ENCODE measurements at places on chromosomes 3 and 15. TPM values are rescaled to one million over a fixed set of nuclear protein-coding genes. Genes with fewer than 3 reads are reported as not detected.

- no peak for DNase-seq
These were observed 260.3 kb downstream of the XXYLT1 start for GRCh38 chr3:195010551-195011100.

KCNAB1 gene
- 0.21 TPM for total RNA-seq

GRCh38 chr3:79478620-79479019 lies 289.2 kb downstream of the ROBO1 start:
- DNase-seq = no peak

- no peak for DNase-seq
These were observed 3.9 kb downstream of the XPC start for GRCh38 chr3:14174483-14174882.

GRCh38 chr3:14484741-14485140 lies 55.4 kb downstream of the GRIP2 start:
- DNase-seq = no peak

DNA sequence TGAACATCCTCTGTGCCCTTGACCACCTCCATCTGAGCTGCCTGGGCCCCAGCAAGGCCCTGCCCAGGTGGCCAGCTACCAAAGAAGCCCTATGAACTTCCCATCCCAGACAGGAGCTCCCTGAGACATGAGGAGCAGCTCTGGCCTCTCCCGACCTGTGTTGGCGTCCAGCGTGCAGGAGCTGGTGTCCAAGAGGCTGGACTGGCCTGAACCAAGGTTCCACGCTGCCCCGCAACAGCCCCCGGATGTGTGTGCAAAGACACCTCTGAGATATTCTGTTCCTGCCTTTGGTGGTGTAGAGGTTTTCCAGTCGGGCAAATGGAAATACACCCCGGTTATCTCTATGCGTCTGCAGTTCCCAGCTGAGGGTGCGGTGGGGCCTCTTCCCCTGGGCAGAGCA lies 42.1 kb downstream of the WNT7A start:
- no peak for DNase-seq
